ENCODE measurements at places on chromosomes 5 and 9.
A peak's percentile ranks its signal among the peaks of the same experiment; 100 is the strongest.

GRCh38 chr9:99035313-99035712, 69.6 kb upstream of the TGFBR1 start:
- DNase-seq = no peak

GRCh38 chr5:35745193-35745592, 111.5 kb upstream of the IL7R start:
- DNase-seq = no peak

DNA sequence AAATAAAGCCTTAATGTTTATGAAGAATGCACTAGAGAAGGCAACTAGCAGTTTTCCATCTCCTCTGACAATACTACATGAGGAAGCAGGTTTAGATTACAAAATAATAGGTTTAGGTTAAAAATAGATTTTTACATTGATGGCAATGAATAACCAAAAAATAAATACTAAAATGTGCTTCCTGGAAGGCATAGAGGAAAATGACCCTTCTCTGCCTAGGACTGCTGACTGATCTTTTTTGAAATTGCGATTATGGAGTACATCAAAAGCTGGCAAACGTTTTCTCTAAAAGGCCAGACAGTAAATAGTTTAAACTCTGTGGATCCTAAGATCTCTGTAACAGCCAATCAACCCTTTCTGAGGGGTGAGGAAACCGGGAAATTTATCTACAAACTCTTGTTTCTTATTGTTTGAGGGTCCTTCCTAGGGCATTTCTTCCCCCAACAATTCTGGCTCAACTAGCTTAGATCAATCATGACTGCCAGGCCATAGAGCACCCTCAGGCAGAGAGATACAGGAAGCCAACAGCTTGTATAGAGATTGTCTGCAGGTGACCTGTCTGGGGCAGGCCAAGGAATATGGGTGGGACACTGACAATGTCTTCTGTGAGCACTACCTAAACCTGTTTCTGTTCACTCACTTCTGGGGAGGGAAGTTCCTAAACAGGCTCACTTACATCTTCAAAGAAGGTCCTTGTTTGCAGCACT, 67.3 kb downstream of the MROH2B start:
- no peak for DNase-seq

GRCh38 chr5:5686356-5686755, 263.9 kb downstream of the ICE1 start:
- no peak for DNase-seq

- DNase-seq = no peak
Observed at GRCh38 chr9:6907772-6908381, 150.1 kb downstream of the KDM4C start.

GRCh38 chr5:121968910-121969607, 7.3 kb downstream of the SRFBP1 start:
- no peak for DNase-seq

DNA sequence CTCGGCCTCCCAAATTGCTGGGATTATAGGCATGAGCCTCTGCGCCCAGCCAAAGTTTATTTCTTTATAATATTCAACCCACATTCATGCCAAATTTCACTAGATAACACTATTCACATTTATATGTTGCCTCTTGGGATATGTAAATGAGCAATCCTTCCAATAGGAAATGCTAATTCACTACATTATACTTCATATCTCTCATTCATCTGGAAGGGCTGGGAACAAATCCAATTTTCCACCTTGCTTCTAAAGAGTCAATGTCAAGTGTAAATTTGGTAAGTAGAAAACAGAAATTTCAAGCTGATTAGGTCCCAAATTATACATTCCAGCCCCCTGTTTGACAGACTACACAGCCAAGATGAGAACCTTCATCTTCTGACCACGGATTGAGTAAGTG, 385.5 kb downstream of the GLIS3 start:
- DNase-seq = no peak

- no peak for DNase-seq
Observed at GRCh38 chr5:38866362-38867031, 20.7 kb downstream of the OSMR start.

DNA sequence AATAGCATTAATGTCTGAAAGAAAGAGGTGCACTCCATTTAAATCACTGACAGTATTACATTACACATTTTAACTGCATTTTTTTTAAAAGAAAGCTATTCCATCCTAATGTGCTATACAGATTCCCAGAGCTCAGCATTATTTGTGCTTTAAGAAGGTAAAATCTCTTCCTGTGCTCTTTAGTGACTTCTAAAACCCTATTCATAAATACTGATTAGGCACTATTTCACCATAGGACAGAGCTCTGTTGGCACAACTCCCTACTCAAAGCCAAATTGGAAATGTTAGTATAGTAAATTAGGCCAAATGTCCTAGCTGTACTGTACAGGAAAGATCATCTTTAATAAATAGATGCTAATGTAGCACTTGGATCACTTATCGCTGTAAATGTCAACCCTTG, 262.5 kb downstream of the TUSC1 start:
- no peak for DNase-seq

GRCh38 chr5:9045946-9046345, 499.9 kb downstream of the SEMA5A start:
- no peak for DNase-seq

- DNase-seq = no peak
Observed at GRCh38 chr5:160341309-160341870, 29.0 kb upstream of the CCNJL start.

- peak; percentile 46 for DNase-seq
Observed at GRCh38 chr9:130128251-130128650, 44.0 kb upstream of the NCS1 start.

DNA sequence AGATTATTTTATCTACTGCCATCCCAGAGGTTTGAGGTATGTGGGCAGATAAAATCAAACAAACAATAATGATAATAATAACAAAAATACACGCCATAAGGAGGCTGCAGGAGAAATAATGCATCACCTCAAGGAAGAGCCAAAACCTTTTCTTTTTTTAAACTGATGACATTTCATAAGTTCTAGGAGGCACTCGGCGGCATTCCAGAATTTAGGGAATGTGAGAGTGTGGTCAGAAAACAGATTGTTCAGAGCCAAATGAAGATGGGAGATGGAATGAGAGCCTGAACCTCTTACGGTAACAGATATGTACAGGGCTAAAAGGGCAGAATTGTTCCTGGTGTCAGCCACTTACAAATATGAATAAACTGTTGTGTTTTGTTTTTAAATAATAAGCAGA, 615.0 kb upstream of the CHD1 start:
- DNase-seq = no peak
